ENCODE measurements at places on chromosomes 16 and 17.

GRCh38 chr16:27253526-27253930, 15.0 kb downstream of the NSMCE1 start:
- no peak overlapping the region for H3K4me3 ChIP-seq
- peak; percentile 66 for DNase-seq
- peaks cover 17% of the 10 kb centered on the region for H3K4me1 ChIP-seq
- H3K36me3 ChIP-seq = peaks cover 7% of the 10 kb centered on the region

GRCh38 chr17:40369923-40370322, 5.4 kb upstream of the GJD3 start:
- no peak overlapping the region for H3K27ac ChIP-seq
- no peak for DNase-seq
- no peak overlapping the region for H3K4me3 ChIP-seq
- H3K27me3 ChIP-seq = no peaks in the 10 kb centered on the region

- H3K36me3 ChIP-seq = no peaks in the 10 kb centered on the region
- peaks cover 18% of the 10 kb centered on the region for H3K27me3 ChIP-seq
- H3K4me3 ChIP-seq = no peak overlapping the region
- DNase-seq = no peak
- H3K27ac ChIP-seq = no peak overlapping the region
Measured at GRCh38 chr17:64024781-64025731, 4.6 kb upstream of the ICAM2 start.

- H3K4me1 ChIP-seq = peaks cover 35% of the 10 kb centered on the region
- no peak for DNase-seq
- no peak overlapping the region for H3K27ac ChIP-seq
Measured at GRCh38 chr17:82103553-82104451, 5.8 kb upstream of the FASN start.

DNA sequence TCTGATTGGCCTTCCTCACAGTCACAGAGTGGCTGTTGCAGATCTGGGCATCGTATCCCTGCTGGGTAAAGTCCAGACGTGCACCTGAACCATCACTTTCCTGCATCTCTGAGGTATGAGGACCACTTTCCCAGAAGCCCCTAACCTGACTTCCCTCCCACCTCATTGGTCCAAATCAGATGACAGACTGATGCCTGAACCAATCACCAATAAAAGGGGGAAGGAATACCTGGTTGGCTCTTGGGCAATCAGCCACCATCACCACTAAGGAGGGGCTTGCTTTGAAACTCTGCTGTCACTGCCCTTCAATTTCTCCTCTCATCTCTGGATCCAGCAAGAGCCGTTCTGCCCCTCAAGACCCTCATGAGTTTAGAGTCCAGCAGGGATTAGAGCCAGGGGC, 13.6 kb upstream of the WFDC1 start:
- H3K36me3 ChIP-seq = no peaks in the 10 kb centered on the region
- H3K27ac ChIP-seq = no peak overlapping the region
- peaks cover 57% of the 10 kb centered on the region for H3K27me3 ChIP-seq
- no peak for DNase-seq
- peaks cover 15% of the 10 kb centered on the region for H3K4me1 ChIP-seq
- H3K4me3 ChIP-seq = no peak overlapping the region

DNA sequence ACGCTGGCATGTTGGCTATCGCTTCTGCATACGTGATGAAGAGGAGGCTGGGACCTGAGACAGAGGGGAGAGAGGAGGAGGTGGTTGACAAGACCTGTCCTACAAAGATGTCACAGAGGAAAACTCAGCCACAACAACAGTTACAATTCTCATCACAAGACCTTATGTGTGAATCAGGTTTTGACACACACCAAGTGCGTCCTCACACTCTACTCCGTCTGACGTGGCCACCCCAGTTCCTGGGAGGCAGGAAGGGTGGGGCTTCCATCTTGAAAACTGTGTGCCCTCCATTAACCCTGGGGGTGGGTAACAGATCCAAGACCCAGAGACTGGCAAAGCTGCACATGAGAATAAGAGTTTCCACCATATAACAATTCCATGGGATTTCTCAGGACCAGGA, 24.1 kb downstream of the SLC6A4 start:
- H3K27ac ChIP-seq = no peak overlapping the region
- no peak for DNase-seq
- H3K4me3 ChIP-seq = no peak overlapping the region

DNA sequence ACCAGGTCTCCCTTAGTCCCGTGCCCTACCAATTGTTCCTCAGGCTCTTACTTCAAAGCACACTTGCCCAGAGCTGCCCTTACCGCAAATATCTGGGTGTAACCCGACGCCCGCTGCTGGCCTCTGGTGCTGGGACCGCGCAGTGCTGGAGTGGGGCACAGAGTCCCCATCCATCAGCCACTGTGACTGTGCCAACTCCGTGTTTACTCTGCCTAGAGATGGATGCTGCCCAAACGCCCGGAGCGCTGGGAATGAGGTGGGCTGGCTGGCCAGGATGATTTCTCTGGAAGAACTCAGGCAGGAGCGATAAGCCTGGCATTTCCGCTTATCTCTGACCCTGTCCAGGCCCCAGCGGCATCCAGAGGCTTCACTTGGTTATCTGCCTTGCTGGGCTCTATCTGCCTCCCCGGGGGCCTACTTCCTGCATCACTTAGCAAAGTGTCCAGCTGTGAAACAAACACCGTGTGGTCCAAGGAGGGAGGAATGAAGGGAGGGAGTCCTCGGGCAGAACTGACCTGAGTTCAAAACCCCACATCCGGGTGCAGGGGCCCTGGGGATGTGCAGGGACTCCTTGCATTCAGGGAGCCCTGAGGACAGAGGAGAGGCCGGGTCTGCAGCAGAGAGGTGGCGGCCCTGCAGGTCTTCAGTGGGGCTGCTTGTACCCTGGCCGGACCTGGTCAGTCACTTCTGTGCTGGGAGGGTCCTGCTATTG, 9.4 kb upstream of the MYLK3 start:
- peaks cover 1% of the 10 kb centered on the region for H3K27me3 ChIP-seq
- no peak for DNase-seq
- H3K4me1 ChIP-seq = peaks cover 7% of the 10 kb centered on the region
- no peaks in the 10 kb centered on the region for H3K36me3 ChIP-seq

- H3K27ac ChIP-seq = no peak overlapping the region
- no peak overlapping the region for H3K4me3 ChIP-seq
- H3K36me3 ChIP-seq = peaks cover 46% of the 10 kb centered on the region
- DNase-seq = no peak
Measured at GRCh38 chr17:57975044-57975443, 13.0 kb downstream of the VEZF1 start.

GRCh38 chr16:57140931-57141668, 44.7 kb downstream of the PSME3IP1 start:
- H3K27me3 ChIP-seq = no peaks in the 10 kb centered on the region
- H3K27ac ChIP-seq = no peak overlapping the region
- no peak overlapping the region for H3K4me3 ChIP-seq
- no peaks in the 10 kb centered on the region for H3K36me3 ChIP-seq

GRCh38 chr16:9383281-9383680, 291.8 kb downstream of the HAPSTR1 start:
- no peaks in the 10 kb centered on the region for H3K4me1 ChIP-seq
- no peaks in the 10 kb centered on the region for H3K36me3 ChIP-seq
- no peak for DNase-seq
- H3K27me3 ChIP-seq = no peaks in the 10 kb centered on the region
- no peak overlapping the region for H3K4me3 ChIP-seq
- H3K27ac ChIP-seq = no peak overlapping the region

DNA sequence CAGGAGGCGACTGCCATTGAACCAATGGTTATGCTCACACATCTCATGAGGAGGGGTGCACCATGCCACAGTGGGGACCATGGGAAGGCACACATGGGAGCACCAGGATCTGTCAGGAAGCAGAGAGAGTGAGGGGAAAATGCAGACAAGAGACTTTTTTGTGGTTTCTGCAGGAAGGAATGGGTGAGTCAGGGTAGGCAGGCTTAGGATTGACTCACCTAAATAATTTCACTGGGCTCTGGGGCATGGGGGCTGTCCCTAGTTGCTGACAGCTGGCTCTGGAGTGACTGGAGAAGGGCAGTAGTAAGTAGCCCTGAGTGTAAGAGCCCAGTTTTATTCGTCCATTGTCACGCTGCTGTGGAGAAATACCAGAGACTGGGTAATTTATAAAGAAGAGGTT, 202.4 kb downstream of the AXIN2 start:
- H3K27me3 ChIP-seq = peaks cover 8% of the 10 kb centered on the region
- H3K27ac ChIP-seq = no peak overlapping the region
- DNase-seq = peak; percentile 40
- no peak overlapping the region for H3K4me3 ChIP-seq
- H3K36me3 ChIP-seq = no peaks in the 10 kb centered on the region

- H3K4me3 ChIP-seq = no peak overlapping the region
- peak; percentile 87 for DNase-seq
- no peaks in the 10 kb centered on the region for H3K27me3 ChIP-seq
- H3K27ac ChIP-seq = peak overlapping the region; percentile 97
- peaks cover 82% of the 10 kb centered on the region for H3K4me1 ChIP-seq
- H3K36me3 ChIP-seq = peaks cover 39% of the 10 kb centered on the region
Measured at GRCh38 chr16:70573451-70574121, 50.0 kb downstream of the SF3B3 start.

- H3K4me3 ChIP-seq = no peak overlapping the region
- H3K27me3 ChIP-seq = no peaks in the 10 kb centered on the region
- peaks cover 6% of the 10 kb centered on the region for H3K36me3 ChIP-seq
- DNase-seq = no peak
- H3K4me1 ChIP-seq = peaks cover 45% of the 10 kb centered on the region
Measured at GRCh38 chr16:15507301-15507958, 73.0 kb downstream of the BMERB1 start.

DNA sequence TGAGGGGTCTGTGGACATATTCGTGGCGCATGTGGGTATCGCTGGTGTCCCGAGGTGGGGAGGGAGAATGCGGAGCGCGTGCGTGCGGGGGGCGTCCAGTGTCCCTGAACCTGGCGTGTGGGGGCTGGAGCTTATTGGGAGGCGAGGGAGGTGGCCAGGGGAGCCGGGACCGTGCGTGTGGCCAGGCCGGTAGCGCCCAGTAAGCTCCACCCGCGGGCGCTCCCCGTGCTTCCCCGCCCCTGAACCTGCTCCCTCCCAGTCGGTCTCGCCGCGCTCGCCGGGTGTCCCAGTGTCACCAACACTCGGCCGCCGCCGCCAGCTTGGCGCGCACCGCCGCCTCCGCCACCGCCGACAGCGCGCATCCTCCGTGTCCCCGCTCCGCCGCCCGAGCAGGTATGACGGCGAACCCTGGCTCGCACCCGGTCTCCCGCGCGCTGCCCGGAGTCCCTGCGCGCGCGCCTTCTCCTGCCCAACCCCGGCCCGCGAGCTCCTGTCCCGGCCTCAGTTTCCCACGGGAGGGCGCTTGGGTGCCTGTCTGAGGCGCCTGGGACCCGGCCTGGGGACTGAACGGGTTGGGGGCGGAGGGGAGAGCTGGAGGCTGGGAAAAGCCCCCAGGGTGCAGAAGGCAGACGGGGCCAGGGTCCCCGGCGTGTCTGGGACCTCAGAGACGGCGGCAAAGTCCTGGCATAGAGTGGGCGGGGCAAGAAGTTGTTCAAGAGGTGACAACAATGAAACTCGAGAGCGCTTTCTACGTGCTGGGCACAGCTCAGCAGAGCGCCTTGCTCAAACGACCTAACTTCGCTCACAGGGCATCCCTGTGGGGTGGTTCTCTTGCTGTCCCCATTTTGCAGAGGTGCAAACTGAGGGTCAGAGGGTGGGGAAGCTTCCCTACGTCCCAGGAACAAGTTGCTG, at the start of gene SCNN1B:
Gene SCNN1B (plus strand): TSS at position 258 of the 912 bp plus-strand sequence. CDS start 46,298 bp downstream, outside the sequence.
- H3K27me3 ChIP-seq = peaks cover 32% of the 10 kb centered on the region
- no peak within 1 kb of the TSS for H3K27ac ChIP-seq
- H3K4me1 ChIP-seq = peaks cover 6% of the 10 kb centered on the region
- peak within 1 kb of the TSS; percentile 47 for H3K4me3 ChIP-seq
- no peaks in the 10 kb centered on the region for H3K36me3 ChIP-seq

DNA sequence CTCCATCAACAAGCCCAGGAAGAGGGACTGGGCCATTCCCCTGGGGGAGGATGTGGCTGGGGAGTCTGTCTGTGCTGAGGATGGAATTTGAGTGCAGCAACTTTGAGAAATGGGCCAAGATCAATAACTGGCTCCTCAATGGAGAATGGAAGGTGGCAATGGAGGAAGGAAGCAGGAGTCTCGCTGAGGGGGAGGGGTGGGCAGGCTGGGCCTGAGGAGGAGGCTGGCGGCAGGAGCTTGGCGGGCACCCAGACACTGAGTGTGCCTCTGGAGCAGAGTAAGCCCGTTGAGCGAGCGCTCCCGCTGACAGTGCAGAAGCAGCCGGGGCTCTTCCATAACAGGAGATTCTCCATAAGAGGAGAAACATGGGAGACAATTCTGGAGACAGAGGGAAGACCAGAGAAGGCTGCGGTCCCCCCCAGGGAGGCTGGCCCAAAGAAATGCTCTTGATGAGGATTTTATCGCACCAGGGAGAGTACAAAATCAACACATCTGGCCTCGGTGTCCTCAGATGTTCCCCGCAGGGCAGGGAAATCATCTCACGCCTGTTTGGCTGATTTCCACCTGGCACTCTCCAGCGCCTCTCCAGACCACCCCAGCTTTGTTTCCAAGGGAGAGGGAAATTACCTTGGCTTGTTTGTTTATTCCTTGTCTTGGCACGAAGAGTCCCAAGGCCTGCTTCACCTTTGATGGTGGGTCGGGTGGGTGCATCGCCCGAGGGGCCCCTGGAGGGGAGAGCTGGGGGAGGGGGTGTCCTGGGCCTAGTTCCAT, 2.8 kb upstream of the MMP15 start:
- no peak overlapping the region for H3K4me3 ChIP-seq
- DNase-seq = no peak
- H3K27me3 ChIP-seq = peaks cover 8% of the 10 kb centered on the region
- no peak overlapping the region for H3K27ac ChIP-seq
- H3K4me1 ChIP-seq = peaks cover 14% of the 10 kb centered on the region

DNA sequence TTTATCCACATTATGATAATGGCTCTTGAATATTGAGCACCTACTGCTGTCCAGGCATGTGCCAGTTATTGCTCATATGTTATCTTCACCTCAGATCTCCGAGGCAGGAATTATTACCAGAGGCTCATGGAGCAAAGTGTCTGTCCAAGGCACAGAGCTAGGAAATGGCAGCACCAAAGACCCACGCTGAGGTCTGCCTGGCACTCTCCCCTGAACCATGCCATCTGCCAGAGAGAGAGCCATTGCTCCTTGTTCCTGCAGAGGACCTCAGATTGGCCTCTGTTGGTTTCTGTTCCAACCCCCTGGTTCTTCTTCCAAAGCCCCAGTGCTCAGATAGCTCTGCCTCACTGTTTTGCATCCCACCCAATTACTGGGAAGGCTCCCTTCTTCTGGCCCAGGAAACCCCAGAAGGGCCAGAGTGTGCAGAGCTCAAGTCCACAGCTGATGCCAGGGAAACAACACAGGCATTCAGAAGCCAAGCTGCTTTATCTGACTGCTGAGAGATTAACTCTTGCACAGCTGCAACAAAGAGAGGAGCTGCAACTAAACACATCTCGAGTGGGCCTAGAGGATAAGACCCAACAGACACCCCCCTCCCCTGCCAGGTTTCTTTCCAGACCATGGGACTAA, 5.9 kb downstream of the ASIC2 start:
- H3K27me3 ChIP-seq = peaks cover 24% of the 10 kb centered on the region
- no peak overlapping the region for H3K4me3 ChIP-seq
- no peak overlapping the region for H3K27ac ChIP-seq
- DNase-seq = no peak
- no peaks in the 10 kb centered on the region for H3K36me3 ChIP-seq
- peaks cover 10% of the 10 kb centered on the region for H3K4me1 ChIP-seq

Data from osteocyte (in vitro differentiated cells).